T-helper 17 cell (primary cell): ENCODE measurements at places on chromosomes 16 and 17.

GRCh38 chr17:61259360-61259759, 140.3 kb upstream of the TBX2 start:
- DNase-seq = no peak

DNA sequence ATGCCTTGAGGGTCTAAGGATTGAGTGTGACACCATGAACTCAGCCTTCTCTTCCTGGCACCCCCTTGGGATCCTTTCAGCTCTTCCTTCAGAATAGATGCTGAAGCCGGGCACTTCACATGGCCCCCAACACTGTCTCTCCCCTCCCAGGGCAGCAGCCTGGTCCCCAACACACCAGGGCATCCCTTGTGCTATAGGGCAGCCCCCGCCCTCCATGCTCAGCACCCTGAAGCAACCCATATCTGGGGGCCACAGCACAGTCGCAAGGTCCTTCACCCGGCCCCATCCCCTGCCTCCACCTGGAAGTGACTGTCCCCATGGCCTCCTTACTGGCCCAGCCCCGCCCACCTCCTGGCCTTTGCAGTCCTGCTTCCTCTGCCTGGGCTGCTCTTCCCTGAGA, 143.1 kb downstream of the C16orf95 start:
- DNase-seq = no peak

DNA sequence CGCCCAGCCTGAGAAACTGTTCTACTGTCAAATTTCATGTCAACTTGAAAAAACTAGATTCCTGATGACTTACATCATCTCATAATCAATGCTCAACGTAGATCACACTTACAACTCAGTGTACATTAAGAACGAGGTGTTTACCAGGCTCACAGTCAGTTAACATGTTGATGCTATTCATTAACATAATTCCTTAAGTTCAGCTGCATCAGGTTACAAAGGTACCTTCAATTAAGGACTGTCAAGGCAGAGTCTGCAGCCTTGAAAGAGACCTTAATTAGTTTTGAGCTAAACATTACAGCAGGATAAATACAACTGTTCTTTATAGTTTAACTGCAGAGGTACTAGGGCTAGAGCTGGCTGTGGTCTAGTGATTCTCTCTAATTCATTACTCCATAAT, 1.9 kb downstream of the GNA13 start:
- DNase-seq = no peak

GRCh38 chr17:81396722-81397313, 1.6 kb downstream of the BAHCC1 start:
- no peak for DNase-seq

DNA sequence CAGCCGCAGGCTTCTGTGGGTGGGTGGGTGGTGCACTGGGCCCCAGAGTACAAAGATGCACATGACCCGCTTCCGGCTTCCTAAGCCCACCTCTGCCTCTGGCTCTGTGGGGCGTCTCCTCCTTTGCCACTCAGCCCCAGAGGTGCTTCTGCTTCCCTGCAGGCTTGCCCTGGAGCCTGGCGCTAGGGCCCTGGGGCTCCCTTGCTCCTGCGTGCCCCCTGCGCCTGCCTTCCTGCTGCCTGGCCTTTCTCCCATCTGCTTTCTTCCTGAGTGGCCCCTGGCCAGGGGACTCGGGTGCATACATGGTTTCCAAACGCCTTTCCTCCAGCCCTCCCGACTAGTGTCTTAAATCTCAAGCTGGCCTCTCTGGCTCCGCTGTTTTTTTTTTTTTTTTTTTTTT, 3.4 kb downstream of the WWOX start:
- no peak for DNase-seq

DNA sequence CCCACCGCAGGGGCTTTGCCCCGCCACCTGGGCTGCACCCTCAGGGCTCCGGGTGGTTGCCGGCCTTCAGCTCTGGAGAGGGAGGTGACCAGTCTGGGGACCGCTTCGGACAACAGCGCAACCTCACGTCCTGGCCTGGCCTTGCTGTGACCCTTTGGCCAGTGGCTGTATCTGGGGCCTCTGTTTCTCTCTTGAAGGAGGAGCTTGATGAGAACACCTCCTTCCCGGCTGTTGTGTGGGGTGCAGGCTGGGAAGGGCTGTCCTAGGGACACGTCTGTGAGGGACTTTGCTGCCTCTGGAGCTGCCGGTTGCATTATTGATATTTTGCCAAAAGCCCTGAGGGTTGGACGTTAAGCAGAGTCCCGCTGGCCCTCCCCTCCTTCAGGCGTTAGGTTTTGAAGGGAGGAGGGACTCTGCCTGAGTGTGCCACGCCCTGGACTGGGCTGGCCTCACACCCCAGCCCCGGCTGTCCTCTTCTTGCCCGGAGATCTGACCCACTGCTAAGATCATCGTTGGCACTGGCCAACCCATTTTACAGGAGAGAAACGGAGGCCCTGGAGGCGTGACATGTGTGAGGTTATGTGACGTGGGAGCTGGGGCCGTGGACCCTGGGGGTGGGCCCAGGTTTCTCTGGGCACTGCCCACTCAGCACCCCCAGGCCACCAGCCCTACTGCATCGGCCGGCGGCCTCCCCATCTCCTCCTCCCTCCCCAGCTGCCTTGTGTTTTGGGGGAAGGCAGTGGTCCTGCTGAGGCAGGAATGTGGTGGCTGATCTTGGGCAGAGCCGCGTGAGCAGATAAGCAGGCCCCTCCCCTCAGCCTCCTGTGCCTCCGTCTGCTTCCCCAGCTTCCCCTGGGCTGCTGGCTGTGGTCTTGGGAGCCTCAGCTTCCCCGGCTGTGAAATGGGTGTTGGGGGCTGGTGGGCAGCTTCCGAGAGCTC, 8.5 kb downstream of the ZFPM1 start:
- no peak for DNase-seq

DNA sequence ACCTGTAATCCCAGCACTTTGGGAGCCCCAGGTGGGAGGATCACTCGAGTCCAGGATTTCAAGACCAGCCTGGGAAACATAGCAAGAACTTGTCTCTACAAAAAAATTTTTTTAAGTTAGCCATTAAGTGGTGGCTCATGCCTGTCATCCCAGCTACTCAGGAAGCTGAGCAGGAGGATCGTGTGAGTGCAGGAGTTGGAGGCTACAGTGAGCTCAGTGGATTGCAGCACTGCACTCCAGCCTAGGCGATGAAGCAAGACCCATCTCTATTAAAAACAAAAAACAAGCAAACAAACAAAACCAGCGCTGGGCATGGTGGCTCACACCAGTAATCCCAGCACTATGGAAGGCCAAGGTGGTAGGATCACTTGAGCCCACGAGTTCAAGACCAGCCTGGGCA, 38.0 kb downstream of the HEATR3 start:
- no peak for DNase-seq

GRCh38 chr16:73186752-73187601, 139.0 kb upstream of the ZFHX3 start:
- DNase-seq = no peak

DNA sequence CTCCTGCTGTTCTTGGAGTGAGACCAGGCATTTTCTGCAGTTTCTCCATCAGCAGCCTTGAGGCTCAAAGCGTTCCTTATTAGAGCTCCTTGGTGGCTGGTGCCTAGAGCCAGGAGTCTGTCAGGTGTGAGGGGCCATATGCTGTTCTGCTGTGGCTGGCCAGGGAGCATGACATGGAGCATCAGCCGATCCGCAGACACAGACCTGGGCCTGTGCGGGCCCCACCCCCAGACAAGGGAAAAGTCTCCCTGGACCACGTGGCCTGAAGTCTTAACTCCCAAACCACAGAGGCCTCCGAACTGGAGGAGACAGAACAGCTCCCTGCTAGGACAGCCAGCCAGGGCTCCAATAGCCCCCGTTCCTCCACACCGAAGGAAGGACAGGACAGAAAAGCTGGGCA, 162.7 kb upstream of the CIBAR2 start:
- no peak for DNase-seq

GRCh38 chr17:9728564-9728963, 62.8 kb downstream of the DHRS7C start:
- DNase-seq = no peak

DNA sequence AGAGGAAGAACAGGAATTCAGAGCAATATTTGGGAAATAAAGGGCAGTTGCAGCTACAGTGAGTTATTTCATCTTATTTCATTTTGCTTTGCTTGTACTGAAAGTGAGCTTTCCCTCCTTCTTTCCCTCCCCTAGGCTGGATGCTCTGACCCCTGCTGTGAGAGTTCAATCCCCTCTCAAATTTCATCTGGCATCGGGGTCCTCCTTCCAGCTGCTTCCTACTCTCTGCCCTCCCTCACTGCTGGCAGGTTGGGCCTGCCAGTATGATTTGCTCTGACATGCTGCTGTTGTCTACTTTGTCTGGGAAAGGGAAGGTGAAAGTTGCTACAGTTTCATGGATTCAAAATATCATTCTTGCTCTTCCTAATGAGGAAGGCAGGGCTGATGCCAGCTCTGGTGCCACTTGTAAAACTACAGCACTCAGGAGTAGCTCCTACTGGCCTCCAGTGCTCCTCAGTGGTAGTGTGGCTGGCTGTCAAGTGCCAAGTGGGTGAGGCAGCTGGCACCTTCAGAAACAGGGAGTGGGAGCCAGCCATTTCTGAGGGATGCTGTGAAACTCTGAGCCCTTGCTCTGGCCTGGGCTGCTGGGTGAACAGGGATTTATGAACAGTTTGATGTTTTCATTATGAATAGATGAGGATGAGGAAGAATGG, 408.6 kb downstream of the HAPSTR1 start:
- no peak for DNase-seq

- DNase-seq = no peak
Measured at GRCh38 chr17:78651554-78651953, 74.4 kb upstream of the DNAH17 start.

DNA sequence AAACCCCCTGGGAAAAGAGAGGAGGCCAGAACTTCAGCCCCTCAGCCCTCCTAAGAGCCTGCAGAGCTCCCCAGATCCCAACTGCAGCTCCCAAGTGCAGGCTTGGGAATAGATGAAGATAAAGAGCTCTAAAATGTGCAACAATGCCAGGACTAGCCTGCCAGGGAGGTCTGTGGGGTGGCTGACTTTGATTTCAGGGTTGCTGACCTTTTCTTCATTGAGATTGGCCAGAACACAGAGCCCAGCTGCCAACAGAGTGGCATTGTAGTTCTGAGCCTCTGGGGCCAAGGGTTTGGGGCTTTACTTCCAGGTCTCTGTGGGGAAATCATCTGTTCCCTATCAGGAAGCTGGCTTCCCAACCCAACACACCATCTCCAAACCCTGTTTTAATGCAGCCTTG, 120.6 kb downstream of the COPRS start:
- no peak for DNase-seq

DNA sequence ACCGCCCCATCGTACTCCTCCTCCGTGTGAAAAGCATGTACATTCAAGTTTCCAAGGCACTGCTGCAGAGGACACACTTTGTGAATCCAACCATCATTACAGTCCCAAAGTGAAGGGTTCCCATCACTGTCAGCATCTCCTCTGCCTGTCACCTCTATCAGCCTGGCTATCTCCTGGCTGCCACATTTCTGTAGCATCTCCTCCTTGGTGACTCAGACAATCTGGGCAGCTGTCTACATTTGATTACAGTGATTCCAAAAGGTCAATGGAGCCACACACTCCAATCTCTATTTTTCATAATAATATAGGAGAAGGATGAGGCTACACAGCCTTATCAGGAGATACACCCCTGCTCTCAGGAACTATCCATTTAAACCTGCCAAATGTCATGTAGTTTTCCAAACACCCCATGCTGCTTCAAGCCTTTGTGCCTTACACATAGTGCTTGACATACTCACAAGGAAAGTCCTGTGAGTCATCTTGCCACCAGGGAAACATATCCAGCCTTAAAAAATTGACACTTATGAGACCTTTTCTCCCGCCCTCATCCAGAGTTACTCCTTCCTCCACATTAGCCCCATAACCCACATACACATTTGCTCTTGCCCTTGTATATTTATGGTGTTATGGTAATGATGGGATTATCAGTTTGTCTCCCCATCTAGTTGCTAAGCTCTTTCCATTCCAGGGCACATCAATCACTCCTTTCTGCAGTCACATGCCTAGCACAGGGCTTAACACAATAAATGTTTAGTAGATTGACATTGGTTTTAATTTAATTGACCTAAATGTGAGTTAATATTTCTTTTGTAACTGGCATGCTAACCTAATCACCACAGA, 250.1 kb upstream of the CDH5 start:
- no peak for DNase-seq

DNA sequence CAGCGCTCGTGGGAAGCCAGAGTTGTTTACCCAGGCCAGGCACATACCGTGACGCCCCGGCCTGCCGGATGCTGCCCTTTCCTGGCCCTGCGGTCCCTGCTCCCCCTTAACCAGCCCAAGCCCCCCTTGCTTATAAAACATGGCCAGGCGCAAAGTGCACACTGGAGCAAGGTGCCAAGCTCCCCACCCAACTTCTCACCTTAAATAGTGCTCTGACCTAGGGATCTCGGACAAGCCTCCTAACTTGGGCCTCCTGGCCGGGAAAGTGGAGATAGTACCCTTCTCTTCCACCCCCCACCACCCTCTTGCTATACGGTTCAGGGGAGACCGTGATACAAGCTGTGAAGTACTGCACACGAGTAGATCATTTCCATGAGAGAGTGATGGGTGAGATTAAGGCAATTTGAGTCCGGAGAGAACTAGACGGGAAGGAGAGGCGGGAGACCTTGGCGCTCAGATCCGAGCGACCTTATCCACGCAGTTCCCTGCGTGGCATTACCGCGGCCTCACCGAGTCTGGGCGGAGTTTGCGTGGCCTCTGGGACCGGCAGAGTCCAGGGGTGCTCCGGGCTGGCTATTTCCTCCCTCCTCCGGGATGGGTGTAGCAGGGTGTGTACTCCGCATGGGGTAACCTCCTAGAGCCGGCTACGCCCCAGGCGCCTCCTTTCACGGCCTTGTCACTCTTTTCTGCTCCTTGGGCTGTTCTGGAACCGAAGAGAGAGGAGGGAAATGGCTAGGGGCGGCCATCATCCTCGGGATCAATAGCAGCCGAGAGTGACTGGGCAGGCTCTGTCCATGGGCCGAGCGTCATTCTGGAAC, 4.4 kb upstream of the LHX1 start:
- no peak for DNase-seq

DNA sequence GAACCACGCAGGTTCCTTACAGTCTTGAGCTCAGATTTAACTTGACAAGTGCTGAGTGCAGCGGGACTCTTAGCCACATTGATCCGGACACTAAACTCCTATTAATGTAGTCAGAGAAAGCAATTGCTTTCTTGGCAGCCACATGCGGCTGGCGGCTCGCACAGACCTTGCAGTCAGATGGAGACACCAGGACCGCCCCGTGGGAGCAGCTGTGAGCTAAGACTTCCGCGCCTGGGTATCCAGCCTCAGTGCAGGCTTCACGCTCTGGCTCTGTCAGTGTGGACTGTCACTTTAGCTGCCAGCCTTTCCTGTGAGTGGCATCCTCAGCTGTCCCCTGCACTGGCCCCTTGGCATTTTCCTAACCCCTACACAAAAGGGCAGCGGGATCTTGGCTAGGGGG, 80.9 kb upstream of the NLRP1 start:
- no peak for DNase-seq

DNA sequence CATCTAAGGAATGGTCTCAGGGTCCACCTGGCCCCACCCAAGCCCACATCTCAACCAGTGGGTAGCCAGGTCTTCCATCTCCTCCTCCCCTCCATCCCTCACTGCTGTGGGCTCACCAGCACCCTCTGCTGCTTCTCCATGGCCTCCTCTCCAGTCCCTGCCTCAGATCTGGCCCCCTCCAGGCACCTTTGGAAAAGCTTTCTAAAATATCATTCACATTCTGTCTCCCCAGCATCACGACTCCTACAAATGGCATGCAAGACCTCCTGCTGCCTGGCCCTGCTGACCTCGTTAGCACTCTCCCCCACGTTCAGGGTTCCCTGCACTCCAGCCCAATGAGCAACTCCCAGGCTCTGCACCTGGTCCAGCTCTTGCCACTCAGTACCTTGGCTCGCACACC, 13.7 kb downstream of the GLP2R start:
- DNase-seq = no peak

- no peak for DNase-seq
Measured at GRCh38 chr17:17134957-17135333, 71.2 kb downstream of the PLD6 start.

- DNase-seq = no peak
Measured at GRCh38 chr17:66805567-66805966, 29.4 kb upstream of the CACNG5 start.
